ENCODE measurements at places on chromosomes 6 and 20.
A peak's percentile ranks its signal among the peaks of the same experiment; 100 is the strongest.

DNA sequence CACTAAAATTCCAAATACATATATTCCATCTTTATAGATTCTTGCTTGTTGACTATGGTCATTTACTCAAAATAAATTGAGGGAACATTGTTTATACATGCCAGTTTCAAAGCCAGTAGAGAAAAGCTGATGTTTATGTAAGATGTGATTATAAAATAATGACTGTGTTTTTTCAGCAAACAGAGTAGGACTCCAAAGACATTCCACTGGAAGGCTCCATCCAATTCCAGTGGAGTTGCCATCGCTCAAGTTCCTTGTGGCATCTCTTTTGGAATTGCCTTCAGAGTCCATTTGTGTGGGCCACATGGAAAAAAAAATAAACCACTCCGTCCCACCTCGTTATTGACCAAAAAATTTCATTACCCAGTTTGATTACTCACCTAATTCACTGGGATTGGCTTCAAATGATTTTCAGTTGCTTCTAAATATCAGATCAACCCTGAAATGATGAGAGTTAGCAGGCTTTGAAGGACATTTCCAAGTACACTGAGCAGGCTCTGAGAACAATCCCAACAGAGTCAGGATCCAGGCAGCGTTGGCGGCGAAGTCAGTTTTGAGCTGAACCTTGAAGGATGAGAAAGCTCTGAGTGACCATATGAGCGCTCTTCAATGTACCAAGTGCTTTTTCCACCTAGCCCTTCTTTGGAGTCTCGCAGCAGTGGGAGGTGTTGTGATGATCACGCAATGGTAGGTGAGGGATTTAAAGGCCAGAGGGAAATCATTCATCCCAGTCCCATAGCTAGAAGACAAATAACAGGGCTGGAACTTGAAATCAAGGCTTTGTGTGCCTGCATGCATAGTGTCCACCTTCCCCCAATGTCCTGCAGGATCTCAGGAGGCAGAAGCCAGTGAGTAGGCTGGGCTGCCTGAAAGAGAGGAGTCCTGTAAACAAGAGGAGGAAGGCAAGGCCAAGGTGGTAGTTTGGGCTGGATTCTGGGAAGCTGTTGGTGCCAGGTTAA is 281.7 kb downstream of the CDC5L start:
- DNase-seq: no peak

GRCh38 chr20:44067650-44068081 is 119.3 kb downstream of the JPH2 start:
- no peak for DNase-seq

- no peak for DNase-seq
Observed at GRCh38 chr20:60104993-60105803, 147.0 kb downstream of the CDH26 start.

GRCh38 chr6:121504227-121504626 is 68.8 kb downstream of the GJA1 start:
- no peak for DNase-seq

DNA sequence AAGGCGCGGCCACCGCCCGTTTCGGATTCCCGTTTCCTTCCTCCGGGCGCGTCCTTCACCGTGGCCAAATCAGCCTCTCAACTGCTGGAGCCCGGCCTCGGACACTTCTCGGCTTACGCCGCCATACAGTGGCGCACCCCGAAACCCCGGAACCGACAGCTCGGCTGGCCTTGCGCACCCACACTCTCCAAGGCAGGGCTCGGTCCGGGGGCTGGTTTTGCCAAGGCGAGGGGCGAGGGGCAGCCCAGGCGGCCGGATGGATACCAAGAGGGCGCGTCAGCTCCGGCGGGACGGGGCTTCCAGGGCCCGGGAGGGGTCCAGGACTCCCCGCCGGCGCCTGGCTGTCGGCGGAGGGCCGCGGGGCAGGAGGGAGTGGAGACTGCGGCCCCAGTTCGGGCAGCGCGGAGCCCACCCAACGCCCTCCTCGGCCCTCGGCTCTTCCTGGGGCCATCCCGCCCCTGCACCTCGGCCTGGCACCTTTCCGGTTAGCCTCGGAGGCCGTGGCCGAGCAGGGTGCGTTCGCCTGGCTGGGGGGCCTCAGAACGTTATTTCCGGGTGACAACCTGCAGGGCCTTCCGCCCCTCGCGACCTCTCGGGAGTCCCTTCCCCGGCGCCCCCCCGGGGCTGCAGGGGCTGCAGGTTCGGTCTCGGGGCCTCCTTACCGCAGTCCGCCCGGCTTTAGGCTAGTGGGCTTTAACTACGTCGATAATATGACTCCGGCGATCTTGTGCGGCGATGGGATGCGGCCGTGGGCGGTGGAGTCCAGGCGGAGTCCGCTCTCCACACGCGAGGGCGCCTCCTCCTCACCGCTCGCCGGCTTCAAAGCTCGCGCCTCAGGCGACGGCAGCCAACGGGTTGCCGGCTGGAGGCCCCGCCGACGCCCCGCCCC is 697 bp upstream of the CEP43 start:
- DNase-seq: peak; percentile 63

DNA sequence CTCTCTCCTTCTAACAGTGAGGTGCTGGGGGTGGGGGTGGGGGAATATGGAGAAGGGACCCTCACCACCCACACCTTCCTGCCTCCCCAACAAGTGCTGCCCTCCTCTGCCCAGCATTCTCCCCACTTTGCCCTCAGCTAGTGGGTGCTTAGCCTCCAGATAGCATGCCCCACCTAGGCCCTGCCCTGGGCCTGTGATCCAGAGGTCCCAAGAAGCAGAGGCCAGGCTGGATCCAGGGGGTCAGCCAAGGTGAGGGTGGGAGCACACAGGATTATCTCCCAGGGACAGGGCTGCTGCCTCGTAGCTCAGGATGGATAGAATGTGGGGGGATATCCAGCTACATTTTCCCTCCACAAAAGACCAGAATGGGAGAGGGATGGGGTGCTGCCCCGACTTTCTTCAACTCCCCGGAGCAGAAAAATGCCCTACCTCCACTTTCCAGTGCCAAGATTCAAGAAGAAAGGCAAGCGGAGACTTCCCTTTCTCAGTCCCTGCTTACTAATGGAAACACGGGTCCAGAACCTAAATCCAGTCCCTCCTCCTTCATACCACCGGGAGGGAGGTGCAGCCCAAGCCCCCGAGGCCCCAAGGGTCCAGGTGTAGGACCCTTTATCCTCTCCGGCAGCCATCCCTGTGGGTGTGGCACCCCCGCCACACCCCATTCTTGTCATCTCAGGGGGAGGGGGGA is 987 bp downstream of the ADISSP start:
- DNase-seq: no peak

DNA sequence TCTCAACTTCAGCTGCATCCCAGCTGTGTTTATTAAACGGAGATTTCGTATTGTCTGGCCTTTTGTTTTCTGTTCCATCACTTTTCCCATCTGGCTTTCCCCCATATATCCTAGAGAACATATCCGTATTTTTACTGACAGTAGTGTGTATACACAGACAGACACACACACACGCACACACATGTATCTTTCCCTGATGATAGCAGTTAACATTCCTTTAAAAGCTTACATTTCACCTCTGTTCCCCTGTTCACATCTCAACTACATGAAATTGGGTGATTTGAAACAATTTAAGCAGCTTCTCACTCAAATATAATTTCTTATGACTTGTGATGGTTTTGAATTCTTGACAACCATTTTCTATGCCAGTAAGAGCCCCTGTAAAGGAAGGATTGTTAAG is 207.1 kb upstream of the CEP162 start:
- no peak for DNase-seq

DNA sequence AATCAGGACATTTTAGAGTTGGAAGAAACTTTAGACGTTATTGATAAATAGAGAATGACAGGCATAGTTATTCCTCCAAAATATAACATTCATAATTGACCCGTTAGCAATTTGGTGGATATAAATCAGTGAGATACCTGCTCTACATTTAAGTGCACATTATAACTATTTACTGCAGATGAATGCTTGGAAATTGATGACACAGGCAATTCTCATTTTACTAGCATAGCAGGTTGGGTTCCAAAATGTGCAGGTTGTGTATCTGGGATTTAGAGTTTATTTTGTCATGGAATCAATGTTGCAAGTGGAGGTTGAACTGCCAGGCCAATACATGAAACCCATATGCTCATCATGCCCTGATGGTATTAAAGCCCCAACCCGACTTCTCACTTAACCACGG is 44.4 kb upstream of the PROKR2 start:
- no peak for DNase-seq

- no peak for DNase-seq
Observed at GRCh38 chr20:5586720-5587119, 163.5 kb upstream of the SHLD1 start.

DNA sequence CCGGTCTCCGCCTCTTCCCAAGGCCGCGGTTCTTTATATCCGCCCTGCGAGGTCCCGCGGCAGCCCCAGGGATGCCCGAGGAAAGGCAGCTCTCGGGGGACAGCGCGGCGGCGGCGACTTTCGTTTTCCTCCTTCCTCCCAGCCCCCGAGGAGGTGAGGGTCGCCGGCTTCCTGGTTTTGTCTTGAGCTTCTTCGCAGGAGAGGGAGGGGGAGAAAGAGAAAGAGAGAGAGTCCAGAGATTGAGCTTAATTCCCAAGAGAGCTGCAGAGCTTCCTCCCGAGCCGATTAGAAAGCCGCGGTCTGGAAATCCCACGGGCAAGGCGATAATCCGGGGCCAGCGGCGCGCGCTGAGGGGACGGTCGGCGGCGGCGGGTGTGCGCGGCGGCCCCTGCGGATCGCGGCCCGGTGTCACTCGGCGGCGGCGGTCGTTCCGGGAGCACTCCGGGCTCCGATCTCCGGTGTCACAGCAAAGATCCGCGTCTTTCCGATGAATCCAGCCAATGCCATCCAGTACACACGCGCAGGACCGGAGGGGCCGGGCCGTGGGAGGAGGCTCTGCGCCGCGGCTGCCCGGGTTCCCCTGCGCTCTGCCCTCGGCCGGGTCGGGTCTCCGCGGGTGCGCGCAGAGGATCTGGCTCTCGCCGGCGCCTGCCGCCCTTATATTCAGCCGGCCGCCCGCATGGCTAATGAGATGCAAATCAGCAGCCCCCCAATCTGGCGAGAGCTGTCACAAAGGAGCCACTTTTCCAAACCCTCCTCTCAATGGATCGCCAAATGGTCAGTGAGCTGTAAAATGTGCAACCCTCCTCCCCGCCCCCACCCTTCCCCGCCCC is at the start of gene DLL1:
Gene DLL1 (minus strand): TSS at position 783 of the 833 bp plus-strand sequence. CDS start 939 bp downstream, outside the sequence.
- DNase-seq: no peak

- DNase-seq: no peak
Observed at GRCh38 chr20:57780398-57780797, 70.6 kb upstream of the PMEPA1 start.

GRCh38 chr6:3267162-3267561 is 8.4 kb downstream of the PSMG4 start:
- no peak for DNase-seq

DNA sequence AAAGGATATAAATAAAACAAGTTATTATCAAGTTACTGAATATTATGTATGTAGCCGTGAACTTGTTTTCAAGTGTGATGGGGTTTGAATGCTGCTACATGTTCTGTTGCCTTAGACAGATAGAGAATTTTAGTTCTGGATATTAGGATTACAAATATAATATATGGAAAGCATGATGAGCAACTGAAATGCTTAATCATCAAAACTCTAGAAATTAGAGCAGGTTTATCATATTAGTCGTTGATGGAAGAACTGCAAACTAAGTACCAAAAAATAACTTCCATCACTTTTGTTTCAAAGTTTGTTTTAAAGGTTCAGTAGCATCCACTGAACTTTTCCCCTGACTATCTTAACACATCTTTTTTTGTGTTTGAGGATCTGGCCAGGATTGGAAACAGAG is 49.1 kb upstream of the CCN2 start:
- DNase-seq: no peak

DNA sequence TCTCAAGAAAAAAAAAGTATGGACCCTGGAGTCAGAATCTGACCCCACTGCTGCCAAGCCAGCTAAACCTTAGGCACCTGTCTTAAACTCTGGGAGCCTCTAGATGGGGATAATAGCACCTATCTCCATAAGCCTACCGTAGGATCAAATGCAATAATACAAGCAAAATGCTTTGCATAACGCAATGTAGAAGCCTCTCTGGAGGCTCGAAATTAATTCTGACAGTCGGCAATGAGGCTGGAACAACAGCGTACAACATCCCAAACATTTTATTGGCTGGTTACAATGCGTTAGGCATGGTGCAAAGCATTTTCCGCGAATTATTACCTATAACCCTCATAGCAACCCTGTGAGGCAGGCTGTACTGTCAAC is 521 bp downstream of the CDK5RAP1 start:
- no peak for DNase-seq

GRCh38 chr6:21596949-21597682 is 3.6 kb downstream of the SOX4 start:
- DNase-seq: no peak

GRCh38 chr6:14924126-14925024 is 321.5 kb upstream of the JARID2 start:
- no peak for DNase-seq

Measured in activated naive CD4-positive, alpha-beta T cell treated with anti-CD3 and anti-CD28 coated beads, Interleukin-2, amount 50 U/mL, for 72 hours (primary cell).